ENCODE measurements at places on chromosomes 7 and 10.

- DNase-seq = no peak
These were observed 16.5 kb downstream of the PLXDC2 start for GRCh38 chr10:19832699-19833098.

DNA sequence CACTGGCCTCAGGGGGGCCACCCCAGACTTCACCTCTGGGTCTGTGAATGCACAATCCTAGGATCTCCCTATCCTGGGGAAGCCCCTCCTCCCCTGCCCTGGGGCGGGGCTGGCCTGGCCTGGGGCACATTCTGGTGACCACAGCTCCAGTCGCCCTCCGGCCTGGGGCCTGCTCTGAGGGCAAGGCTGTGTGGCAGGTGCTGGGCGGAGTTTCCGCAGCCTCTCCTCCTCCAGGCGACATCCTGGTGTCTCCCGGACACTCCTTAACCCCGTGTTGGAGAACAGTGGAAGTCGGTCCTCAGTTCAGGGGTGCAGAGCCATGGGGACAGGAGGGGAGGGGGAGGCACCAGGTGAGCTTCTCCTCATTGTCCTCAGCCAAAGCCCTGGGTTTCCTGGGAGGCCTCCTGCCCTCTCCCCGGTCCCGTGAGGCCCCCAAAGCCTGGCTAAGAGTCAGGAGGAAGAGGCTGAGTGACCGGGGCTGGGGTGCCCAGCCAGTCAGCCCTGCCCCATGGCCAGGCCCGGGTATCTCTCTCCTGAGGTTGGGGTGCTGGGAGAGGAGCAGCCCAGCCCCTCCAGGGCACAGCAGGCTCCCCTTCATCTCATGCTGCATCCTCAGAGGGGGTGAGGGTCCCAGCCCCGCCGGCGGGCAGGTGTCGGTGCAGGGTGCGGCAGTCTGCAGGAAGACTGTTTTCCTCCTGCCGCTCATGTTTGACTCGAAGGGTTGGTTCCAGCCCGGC is 22.6 kb downstream of the UNCX start:
- DNase-seq = no peak

DNA sequence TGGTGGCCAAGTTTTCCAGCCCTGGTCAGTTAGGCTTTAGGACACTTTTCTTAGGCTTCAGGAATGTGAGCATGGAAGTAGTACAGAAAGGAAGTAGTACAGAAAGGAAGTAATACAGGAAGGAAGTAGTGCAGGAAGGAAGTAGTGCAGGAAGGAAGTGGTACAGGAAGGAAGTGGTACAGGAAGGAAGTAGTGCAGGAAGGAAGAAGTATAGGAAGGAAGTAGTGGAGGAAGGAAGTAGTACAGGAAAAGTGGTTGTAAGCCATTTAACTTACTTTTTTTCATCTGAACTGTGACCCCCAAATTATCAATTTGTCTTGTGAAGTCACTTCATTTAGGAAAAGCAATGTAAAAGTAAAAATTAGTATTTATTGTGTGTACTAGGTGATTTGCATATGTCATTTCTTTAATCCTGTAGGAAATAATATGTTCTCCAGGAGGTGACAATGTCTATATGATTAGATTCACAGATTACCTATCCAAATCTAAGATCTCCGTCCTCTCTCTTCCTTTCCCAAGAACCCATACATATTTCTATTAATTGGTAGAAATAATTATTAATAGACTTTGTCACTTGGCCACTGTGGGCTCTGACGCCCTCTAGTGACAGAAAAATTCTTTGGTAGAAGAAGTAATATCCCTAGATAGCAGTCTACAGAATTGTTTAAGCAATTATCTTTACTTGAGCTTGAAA is 3.9 kb upstream of the FAS start:
- peak; percentile 38 for DNase-seq

GRCh38 chr10:73553761-73554160 is 37.4 kb downstream of the USP54 start:
- DNase-seq = no peak

DNA sequence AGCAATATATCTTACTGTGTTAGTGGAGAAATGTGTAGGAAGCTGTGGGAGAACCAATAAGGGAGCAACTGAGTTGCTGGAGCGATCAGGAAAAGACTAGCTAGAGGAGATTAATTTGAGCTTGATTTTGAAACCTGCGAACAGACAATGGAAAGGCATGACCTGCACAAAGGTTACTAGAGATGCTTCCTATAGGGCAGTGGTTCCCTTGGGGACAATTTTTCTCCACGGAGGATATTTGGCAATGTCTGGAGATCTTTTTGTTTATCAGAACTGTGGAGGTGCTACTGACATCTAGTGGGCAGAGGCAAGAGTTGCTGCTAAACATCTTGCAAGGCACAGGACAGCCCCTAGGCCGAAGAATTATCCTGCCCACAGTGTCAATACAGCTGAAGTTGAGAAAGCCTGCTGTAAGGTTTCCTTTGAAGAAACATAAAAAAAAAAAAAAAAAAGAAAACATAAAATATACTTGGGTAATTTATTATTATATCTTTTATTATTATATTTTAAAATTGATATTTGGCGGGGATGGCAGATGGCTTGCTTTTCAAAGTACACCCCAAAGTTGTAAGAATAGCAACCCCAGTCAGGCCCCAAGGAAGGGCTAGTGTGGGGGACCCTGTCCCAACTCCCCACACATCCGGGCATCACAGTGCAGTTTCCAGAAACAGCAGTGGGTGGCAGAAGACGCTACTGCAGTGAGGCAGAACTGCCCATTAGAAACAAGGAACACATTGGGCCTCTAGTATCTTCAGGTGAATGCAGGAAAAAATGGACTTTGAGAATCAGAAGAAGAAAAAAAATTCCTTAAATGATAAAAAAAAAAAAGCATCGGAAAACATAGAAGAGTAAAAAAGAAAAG is 481.6 kb downstream of the SH2D4B start:
- DNase-seq = peak; percentile 2

DNA sequence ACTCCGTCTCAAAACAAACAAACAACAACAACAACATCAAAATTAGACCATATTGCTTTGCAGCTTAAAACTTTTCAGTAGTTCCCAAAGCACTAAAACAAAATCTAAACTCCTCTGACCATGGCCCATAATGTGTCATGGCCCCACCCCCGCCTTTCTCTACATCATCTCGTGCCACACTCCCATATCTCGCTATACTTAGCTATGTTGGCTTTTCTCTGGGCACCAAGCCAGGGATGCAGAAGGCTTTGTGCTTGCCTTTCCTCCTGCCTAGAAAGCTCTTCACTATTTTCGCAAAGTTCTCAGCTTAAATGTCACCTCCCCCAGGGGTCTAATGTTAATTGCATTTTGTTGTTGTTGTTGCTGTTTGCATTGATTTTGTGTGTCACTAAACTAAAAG is 15.1 kb upstream of the SLC16A12 start:
- DNase-seq = peak; percentile 19

- peak; percentile 14 for DNase-seq
These were observed 28.8 kb downstream of the MIOS start for GRCh38 chr7:7595451-7595850.

- peak; percentile 91 for DNase-seq
These were observed 26.3 kb downstream of the DNMBP start for GRCh38 chr10:99983280-99983988.

GRCh38 chr10:120578890-120579289 is 121.9 kb downstream of the PLPP4 start:
- no peak for DNase-seq

DNA sequence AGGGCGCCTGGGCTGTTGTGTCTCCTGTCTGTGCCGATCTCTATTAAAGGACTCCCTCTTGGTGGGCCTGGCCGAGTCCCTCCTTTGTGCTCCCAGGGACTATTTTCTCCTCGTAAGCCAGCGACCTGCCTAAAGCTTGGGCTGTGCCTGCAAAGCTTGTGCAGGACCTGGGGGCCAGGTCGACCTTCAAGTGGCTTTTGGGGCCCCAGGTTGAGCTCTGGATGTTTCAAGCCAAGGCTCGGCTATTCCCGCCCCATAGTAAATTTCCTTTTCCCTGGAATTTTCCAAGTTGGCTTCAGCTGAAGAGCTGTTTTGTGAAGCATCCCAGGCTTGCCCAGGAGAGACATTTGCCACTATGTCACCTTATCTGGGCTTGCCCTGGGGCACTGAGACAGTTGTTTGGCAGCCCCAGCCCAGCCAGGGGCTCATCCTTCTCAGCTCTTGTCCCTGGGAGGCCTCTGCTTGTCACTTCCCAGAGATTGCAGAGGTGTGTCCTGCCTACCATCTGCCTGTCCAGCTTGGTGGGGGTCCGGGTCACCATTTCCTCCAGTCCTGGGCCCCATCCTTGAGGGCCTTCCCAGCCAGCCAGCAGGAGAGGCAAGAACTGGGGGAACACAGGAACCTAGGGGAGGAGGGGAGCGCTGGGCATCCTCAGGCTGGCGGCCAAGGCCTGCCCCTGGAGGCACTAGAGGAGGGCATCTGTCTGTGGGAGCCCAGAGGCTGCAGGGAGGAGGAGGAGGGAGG is 20.2 kb downstream of the ZMIZ2 start:
- no peak for DNase-seq

GRCh38 chr7:150311711-150312110 is 11.4 kb upstream of the LRRC61 start:
- peak; percentile 20 for DNase-seq

DNA sequence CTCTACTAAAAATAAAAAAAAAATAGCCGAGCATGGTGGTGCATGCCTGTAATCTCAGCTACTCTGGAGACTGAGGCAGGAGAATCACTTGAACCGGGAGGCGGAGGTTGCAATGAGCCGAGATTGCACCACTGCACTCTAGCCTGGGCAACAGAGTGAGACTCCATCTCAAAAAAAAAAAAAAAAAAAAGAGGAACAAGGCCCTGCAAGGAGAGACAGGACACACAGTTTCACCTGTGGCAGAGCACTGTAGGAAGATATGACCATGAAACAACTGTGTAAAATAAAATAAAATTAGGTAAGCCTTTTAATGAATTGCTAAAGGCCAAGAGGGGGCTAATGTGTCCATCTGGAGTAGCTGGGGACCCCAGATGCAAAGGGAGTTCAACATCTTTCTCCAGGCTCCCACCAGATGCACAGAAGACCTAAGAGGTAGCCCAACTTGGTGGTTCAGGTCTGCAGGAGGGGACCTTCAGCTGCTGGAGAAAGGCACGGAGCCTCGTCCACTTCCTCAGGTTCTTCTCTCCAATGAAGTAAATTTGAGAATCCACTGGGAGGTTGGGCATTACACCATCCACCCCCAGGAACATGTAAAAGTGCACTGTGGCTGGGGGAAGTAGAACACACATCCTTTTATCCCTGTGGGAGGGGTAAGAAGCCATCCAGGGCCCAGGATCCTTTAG is 12.7 kb downstream of the PPIF start:
- DNase-seq = no peak

- DNase-seq = no peak
These were observed 281.1 kb upstream of the LRRN3 start for GRCh38 chr7:110809832-110810231.

- no peak for DNase-seq
These were observed 639.7 kb downstream of the AUTS2 start for GRCh38 chr7:70237831-70238575.

- no peak for DNase-seq
These were observed 294.6 kb downstream of the RNLS start for GRCh38 chr10:88288320-88289059.

DNA sequence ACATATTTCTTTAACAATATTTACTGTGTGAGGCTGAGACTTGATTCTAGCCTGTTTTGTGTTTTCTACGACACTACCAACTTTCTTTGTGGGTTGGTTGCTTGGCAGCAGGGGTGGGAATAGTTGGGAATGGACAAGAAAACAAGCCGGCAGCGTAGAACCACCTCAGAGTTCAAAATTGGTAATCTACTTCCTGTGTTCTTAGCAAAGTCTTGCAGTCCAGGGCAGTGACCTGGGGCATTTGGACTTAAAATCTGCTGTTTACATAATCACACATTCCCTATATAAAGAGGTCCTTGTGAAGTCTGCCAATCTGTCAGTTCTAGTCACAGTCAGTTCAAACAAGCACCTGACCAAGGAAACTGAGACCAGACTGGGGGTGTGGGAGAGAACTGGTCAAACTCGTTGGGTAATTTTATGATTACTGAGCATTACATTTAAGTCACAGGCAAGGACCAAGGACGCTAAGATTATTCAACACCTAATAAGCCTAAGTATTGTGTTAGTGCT is 167.9 kb downstream of the CPEB3 start:
- DNase-seq = no peak

DNA sequence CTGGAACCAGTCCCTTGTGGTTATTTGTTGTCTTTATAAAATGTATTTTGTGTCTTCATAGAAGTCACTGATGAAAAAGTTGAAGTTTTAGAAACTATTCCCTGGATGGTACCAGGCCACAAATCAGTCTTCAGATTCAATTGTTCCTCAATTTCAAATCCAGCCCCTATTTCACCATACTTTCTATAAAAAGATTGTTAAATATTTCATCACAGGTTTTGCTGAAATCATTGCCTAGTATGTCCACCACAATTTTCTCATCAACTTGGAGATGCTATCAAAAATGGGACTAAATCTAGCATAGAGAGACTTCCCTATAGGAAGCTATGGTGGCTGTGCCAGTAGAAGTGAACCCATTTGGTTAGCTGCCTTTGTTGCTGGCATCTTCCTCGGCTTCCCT is 118.5 kb downstream of the RAB18 start:
- DNase-seq = no peak

Data from EL (cell line).